NCI-H524 (cell line): ENCODE measurements at places on chromosomes 5 and 9.

DNA sequence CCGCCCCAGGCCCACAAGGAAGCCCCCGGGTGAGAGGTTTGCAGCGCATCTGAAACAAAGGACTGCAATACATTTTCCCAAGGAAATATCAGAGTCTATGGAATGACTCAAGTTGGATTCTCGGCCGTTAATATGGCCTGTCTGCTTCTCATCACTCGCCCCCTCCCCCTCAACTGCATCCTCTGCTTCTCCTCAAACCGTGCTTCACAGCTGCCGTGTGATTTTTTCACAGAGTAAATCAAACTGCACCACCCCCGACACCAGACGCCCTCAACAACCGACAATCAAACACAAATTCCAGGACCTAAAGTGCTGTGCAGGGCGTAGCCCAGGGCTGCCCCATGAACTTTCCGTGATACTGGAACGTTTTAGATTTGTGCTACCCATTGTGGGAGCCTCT, 176.9 kb downstream of the ROR2 start:
- no peak for DNase-seq

- no peak for DNase-seq
Observed at GRCh38 chr5:98231089-98231488, 542.4 kb upstream of the RGMB start.

GRCh38 chr9:112809351-112809848, 58.8 kb downstream of the SNX30 start:
- no peak for DNase-seq

DNA sequence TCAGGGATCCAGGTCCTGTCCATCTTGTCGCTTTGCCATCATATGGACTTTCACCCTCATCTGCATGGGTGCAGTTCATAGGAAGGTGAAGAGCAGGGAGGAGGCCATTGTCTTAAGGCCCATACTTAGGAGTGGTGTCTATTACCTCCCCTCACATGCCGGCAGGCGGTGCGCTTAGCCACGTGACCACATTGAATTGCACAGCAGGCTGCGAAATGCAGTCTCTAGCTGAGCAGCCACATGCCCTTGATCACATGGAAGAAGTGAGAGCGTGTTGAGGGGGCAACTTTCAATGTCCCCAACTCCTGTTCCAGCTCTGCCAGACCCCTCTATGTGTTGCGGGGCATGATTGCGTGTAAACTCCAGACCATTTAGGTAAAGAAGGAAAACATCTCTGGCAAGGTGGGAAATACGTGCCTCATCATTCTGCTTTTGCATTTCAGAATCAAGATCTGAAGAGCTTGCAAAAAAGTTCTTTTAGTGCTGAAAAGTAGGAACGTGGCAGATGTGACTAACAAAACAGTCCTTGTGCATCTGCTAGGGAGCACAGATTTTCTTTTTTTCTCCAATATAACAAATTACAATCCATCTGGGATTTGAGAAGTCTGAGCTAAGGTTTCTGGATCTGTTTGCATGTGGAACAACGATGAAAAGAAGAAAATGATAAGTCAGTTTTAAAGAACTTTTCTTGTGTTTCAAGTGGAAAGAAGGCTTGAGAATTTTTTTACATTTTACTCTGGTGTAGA, 34.4 kb downstream of the ROPN1L start:
- no peak for DNase-seq

DNA sequence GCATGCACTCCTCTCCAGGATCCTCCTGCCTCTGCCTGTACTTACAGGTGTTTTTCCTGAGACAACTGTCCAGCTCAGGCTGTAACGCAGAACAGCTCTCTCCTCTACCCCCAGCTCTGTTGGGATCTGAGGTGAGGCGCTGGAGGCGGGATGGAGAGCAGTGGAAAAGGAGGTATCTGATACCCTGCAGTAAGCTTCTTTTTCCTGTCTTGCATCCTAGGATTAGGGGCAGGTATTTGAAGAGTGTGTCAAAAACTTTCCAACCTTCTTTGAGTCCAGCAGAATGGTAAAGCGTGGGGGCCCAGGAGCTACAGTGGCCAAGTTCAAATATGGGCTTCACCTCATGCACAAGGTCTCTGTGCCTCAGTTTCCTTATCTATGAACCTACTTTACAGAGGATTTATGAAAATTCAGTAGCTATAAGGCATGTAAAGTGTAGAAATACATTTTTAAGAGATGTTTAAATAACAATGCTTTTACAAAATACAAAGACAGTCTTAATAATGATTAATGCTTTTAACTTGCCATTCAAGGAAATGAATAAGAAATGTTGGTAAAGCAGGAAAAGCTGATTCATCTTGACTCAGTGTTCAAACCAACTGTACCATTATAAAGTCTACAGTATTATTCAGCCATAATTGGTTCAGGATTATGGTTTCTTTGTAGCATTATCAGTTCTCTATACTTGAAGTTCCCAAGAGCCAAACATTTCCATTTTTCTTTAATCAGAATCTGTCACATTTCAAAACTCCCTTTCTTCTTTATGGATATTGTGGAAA, 26.1 kb downstream of the MAP1B start:
- DNase-seq: no peak

GRCh38 chr9:68933434-68934328, 80.2 kb downstream of the PRKACG start:
- no peak for DNase-seq

DNA sequence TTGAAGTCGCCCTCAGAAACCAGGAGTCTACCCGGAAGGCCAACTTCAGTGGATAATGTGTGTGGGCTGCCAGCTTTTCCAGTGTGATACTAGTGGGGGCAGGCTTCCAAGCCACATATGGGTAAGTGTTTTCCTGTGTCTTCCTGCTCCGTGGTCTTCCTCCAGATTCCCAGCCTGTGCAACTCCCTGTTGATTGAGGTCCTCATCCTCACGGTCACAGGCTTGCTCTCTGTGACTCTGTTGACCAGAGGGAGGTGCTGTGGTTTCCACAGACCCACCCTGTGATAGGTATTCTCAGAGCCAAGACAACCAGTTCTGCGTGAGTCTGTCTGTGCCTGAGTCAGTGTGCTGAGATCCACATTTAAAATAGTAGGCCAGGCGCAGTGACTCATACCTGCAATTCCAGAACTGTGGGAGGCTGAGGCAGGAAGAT, 388.0 kb upstream of the IRX2 start:
- DNase-seq: no peak

DNA sequence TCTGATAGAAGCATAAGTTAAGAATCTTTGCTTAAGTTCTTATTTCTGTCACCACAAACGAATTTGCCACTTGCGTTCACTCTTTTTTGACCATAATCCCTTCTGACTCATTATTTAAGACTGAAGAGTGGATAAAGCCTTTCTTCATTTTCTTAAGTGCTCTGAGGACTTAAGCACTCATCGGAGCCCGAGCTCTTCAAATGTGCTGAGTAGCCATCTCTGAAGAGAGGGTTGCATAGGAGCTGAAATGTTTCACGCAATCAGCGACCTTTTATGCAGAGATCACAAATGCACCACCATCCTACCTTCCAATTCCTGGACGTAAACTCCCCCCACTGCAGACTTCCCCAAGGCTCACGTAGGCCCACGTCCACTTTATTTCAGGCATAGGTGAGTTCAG, 699.2 kb downstream of the IRX1 start:
- peak; percentile 80 for DNase-seq

DNA sequence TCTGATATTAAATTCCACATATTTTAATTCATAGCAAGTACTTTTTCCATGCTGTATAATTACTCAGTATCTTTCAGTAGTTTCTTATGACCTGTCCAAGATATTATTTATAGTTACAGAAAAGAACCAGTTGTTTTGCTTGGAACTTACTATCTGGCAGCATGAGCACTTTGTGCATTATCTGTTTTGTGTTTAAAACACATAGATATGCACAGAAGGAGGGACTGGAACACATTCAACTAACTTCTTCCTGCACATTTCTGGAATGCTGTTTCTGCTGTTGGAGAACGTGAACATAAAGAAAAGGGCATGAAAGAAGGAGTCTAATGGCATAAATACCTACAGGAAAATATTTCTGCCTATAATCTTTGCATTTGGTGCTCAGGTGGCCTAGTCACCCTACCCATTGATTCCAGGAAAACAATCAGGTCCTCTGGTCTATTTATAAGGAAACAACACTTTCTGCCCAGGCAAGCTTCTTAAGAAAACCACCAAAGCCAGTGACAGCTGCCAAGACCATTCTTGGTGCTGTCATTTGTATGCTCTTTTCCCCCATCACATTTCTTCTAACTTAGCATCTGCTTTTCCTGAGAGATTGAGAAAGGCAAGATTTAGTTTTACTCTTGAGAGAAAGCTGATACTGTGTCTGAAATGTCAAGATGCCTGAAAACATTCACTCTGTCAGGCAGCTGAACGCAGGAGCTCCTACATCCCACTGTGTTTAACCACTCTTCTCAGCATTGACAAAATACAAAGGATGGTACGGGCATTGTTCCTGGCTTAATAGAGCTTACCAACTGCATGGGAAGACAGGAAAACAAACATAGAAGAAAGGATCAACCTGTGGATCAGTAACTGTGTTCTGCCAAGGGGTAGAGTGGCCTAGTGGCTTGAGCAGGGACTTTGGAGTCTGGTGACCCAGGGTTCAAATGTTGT, 40.3 kb downstream of the RAB3C start:
- no peak for DNase-seq

DNA sequence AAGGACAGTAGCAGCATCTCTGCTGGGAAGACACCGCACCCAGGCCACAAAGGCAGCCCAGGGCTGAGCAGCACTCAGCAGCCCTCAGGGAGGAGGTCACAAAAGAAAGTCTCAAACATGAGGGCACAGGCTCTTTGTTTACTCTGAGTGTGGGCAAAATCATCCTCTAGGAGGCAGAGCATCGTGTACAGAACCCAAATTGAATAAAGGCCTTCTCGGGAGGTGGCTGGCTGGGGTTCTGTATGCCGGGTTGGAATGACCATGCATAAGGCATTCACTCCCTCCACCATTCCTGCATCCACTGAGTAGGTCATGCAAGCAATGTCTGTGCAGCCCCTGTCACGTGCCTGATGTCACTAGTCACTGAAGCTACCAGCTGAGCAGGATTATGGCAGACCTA, 412.8 kb downstream of the SPOCK1 start:
- no peak for DNase-seq

DNA sequence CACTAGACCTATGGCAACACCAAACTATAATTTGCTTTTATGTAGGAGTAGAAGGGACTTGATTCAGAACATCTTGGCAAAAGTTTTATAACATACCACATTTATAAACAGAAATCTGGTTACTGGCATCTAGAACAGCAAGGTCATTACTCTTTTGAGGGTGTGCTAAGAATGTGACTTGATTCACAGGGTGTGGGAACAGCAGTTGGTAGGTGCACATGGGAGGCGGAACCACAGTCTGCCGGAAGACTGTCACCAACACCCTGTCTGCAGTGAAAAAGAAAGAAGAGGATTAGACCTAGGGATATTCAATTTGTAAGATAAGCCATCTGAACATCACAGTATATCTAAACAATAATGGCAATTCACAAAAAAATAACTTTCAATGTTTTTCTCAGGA, 23.0 kb downstream of the ELP1 start:
- no peak for DNase-seq

DNA sequence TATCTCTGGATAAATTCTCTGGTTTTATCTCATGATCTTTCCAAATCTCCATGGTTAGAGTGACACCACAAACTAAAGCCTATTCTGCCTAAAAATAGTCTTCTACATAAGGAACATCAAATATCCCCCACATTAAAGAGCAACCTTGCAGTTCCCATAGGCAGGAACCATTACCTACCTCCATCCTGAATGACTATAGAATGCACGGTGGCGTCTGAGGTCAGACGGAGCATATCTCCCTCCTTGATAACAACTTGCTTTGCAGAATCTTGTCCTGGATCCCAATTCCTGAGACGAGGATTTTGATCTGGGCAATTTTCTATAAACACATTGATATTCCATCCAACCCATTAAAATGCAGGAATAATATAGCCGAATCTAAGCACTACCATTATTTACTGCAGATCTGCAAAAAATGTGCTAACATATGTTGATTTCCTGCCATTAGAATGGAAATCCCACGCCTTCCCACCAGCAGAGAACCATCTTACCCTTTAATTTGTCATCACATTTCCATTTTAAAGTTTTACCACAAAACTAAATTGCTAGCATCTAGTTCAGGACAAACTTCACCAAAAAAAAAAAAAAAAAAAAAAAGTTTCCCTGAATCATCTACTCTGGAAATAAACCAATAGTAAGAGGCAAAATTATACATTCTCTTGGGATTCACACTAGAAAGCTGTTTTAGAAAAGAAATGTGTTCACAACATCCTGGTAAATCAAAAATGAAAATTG, 22.1 kb downstream of the CEMIP2 start:
- DNase-seq: no peak

DNA sequence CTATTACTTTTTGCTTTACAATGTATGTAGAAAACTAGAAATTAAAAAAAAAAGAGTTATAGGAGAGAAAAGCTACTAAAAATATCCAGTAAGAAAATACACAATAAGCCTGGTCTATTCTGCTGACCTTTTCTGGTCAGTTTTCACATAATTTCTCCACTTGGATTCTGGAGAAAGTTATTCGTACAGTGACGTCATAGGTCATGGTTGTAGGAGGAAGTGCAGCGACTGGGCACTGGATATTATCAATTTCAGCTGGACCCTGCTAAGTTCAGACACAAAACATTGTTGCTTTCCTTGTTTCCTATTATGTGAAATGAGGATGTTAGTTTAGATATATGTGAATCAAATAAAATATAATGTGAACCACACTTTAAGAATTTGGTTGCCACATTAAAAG, 201.2 kb downstream of the MTRR start:
- DNase-seq: no peak

DNA sequence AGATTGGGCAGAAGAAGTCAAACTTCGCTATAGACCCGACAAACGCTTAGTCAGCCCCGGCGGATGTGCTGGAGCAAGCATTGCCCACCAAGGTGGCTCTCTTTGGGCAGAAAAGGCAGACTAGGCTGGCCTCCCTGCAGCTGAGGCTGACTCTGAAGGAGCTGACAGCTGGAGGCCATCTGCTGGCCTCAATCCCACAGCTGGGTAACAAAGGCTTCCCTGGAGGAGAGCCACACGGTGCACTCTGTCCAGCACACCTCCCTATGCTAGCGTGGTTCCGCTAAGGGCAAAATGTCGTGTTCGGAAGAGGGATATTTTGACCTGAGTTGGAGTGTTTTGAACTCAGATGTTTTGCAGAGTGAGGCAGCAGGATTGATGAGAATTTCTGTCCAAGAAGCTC, 103.5 kb upstream of the PTCH1 start:
- no peak for DNase-seq

DNA sequence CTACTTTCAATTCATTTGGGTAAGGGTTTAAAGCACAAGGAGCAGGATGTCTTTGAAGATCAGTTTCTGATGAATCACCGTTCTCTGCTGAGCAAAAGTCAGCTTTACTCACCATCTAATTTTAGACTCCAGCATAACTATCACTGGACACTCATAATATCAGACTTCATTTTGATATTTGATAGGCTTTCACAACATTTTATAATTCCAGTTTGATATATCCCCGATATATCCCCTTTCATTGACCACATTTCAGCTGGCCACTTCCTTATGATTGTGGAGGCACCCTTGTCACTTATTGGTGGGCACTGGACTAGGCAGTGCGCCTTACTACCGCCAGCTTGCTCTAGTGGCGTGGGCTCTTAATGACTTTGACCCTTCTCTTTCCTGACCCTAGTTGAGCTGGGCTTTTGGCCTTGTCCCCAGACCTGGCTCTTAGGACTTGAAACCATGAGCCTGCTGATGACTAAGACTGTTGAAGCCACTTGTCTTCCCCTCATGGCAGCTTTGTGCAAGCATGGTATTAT, 46.8 kb downstream of the CYSTM1 start:
- DNase-seq: no peak
